ENCODE measurements at places on chromosomes 6 and 20.

- DNase-seq = no peak
These were observed 981.3 kb upstream of the FLRT3 start for GRCh38 chr20:15318682-15319081.

- DNase-seq = peak; percentile 43
These were observed 36.8 kb upstream of the CDKAL1 start for GRCh38 chr6:20497216-20498040.

GRCh38 chr20:63505723-63506122 is 6.8 kb upstream of the EEF1A2 start:
- DNase-seq = no peak

DNA sequence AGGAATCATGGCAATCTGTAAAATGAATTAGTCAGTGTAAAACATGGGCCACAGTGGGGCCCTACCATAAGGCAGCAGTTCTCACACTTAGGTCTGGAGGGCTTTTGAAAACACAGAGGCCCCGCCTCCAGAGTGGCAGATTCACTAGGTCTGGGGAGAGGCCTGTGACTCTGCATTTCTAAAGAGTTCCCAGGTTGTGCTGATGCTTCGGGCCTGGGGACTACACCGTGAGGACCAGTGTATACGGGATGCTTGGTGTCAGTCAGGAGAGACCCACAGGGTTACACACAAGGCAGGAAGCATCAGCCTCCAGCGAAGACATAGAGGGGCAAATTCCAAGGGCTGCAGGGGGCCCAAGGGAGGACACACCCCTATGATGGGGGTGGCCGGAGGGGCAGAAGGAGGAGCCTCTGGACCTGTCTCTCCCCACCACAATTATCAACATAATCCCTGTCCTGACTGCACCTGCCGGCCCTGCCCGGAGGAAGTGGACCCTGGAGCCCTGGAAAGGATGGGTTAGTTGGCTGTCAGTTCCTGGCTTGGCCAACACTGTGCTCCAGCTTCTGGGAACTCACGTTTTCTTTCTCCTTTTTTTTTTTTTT is 46.7 kb downstream of the FGD2 start:
- no peak for DNase-seq

DNA sequence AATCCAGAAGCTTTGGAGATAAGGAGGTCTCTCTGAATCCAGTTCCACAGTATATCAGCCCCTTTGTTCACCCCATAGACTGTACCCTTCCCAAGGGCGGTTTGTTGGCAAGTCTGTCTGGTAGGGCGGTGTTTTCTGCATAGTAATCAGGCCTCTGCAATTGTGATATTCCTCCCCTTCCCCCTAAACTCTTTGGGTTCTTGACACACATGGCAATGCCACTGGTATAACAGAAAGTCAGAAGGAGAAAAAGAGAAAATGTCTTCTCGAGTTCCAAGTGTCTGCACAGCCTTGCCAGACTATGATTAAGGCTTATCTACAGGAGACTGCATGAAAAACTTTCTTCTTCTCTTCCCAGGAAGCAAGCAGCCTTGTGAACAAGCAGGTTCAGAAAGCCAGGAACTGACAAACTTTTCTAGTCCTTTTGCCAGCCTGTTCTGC is 45.6 kb downstream of the FOXO3 start:
- no peak for DNase-seq

GRCh38 chr6:134787261-134787877 is 162.5 kb downstream of the ALDH8A1 start:
- no peak for DNase-seq

GRCh38 chr20:46085179-46085851 is 4.4 kb downstream of the NCOA5 start:
- DNase-seq = peak; percentile 22

GRCh38 chr6:92566632-92567031 is 852.7 kb downstream of the EPHA7 start:
- DNase-seq = no peak

GRCh38 chr6:132130626-132131298 is 179.6 kb upstream of the CCN2 start:
- DNase-seq = peak; percentile 98

GRCh38 chr20:35511814-35512420 is 17.5 kb downstream of the C20orf173 start:
- DNase-seq = peak; percentile 66

DNA sequence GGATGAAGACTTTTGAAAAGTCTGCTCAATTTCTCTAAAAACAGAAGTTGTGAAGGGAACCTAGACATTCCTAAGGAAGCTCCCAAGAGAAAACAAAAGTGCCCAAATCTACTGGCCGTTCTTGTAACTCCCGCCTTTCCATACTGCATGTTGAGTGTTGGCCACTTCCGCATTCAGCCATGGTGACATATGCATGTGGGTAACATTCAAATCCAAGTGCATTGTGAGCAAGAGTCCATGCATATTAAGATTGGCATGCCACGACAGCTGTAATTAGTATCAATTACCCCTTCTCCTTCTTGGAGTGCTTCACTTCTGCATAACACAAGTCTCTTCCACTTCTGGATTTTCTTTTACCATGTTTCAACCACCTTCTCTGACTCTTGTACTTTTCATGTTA is 8.4 kb downstream of the SLC35D3 start:
- DNase-seq = no peak

DNA sequence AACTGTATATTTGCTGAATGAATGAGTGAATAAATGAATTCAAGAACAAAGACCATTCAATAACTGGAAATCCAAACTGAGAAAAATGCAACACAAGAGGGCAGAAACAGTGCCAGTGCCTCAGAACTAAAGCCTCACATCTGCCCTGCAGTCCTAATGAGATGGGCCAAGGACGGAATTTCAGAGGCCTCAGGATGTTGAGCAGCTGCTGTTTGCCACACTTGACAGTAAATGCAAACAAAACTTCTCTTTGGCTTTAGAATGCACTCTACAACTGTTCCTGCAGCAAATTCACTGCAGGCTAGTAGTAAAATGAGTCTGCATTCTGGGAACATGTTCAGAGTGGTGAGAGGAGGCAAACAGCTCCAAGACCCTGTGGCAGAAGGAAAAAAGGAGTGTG is 177.6 kb upstream of the LRFN2 start:
- DNase-seq = peak; percentile 25

DNA sequence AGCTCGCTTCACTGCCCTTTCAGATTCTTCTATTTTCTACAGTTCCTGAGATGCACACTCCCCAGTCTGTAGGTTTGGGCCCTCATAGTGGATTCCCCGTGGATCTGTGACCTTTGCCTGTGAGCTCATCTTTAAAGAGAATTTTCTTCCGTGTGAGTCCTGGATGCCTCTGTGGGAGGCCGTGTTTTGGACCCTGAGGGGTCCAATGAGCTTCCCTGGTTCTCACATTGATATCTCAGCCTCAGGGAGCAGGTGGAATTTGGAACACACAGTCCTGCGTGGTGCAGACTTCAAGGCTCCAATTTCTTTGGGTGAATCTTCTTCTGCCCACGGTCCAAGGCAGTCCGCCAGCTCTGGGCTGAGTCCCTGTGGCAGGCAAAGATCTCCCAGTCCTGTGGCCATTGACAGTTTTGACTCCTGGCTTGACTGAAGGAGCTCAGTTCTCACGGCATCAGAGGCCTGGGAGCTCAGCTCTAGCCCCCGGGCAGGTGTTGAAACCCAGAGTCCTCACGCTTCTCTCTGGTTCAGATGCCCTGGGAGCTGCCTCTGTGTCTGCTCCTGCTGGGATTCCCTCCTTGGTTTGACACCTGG is 61.0 kb downstream of the PSMG4 start:
- no peak for DNase-seq

GRCh38 chr6:53734473-53735299 is 60.1 kb upstream of the LRRC1 start:
- DNase-seq = no peak

DNA sequence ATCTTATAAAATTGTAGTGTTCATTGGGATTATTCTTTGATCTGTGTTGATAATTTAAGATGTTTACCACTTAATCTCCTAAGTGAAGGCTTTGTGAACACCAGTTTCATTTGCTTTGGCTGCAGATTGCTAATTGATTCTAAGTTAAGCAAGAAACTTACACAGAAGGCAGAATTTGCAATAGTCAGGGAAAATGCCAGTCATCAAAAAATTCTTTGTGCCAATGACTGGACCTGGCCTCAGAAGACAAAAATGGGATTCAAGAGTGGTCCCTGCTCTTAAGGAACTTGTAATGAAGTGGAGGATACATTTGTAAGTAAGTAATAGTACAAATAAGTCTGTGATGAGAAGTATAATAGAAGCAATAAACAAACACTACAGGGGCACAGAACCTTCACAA is 63.3 kb upstream of the EXOC2 start:
- no peak for DNase-seq

DNA sequence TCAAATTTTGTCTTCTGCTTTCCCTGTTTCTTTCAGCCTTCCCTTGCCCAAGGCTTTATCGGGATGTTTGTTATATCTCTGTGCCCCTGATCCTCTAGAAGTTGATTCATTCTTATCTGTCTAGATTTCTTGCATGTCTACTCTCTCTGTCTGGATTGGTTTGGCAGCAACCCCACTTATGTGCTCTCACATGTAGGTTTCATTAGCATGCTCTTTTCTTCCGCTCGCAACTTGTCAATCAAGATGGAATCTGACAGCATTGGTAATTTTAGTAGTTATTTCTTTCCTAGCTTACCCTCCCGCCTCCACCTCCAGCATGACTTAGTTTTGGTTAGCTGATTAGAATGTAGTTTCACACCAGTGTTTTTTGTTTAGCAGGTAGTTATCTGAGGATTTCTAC is 39.3 kb downstream of the LRRC1 start:
- no peak for DNase-seq

GRCh38 chr6:129936329-129937165 is 75.4 kb upstream of the TMEM244 start:
- peak; percentile 67 for DNase-seq

- DNase-seq = peak; percentile 2
These were observed at the start of gene SLPI for GRCh38 chr20:45254383-45255262. TSS of gene SLPI (minus strand) at chr20:45254564. CDS start at chr20:45254543, 21 bp downstream.

- DNase-seq = no peak
These were observed 32.7 kb upstream of the CST7 start for GRCh38 chr20:24916412-24916811.

GRCh38 chr6:81624453-81624852 is 128.0 kb downstream of the TENT5A start:
- no peak for DNase-seq

- DNase-seq = no peak
These were observed 34.4 kb downstream of the DNAH8 start for GRCh38 chr6:38749473-38749872.

- DNase-seq = no peak
These were observed 6.0 kb downstream of the SYTL3 start for GRCh38 chr6:158655569-158656450.

DNA sequence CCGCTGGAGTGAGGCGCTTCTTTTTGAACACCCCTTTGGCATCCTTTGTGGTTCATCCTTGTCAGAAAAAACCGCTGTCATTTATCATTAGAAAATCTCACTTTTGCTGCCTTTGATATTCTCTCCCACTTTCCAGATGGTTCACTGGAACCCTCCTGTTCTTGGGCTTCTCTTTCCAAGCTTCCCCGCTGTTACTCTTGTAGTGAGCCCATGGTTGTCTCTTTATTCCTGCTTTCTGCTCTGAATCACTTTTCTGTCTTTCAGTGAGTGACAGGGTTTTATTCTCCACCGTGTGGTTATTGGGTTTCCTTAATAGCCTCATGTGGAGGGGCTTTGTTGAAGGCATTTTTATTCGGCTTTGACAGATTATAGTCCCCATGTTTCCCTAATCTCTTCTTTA is 117.0 kb downstream of the FARS2 start:
- no peak for DNase-seq

GRCh38 chr6:29201966-29202365 is 31.3 kb downstream of the OR2J2 start:
- DNase-seq = no peak

- no peak for DNase-seq
These were observed 47.2 kb downstream of the FOXA2 start for GRCh38 chr20:22536956-22537756.

- DNase-seq = peak; percentile 56
These were observed 25.9 kb downstream of the ZBP1 start for GRCh38 chr20:57594092-57594951.

DNA sequence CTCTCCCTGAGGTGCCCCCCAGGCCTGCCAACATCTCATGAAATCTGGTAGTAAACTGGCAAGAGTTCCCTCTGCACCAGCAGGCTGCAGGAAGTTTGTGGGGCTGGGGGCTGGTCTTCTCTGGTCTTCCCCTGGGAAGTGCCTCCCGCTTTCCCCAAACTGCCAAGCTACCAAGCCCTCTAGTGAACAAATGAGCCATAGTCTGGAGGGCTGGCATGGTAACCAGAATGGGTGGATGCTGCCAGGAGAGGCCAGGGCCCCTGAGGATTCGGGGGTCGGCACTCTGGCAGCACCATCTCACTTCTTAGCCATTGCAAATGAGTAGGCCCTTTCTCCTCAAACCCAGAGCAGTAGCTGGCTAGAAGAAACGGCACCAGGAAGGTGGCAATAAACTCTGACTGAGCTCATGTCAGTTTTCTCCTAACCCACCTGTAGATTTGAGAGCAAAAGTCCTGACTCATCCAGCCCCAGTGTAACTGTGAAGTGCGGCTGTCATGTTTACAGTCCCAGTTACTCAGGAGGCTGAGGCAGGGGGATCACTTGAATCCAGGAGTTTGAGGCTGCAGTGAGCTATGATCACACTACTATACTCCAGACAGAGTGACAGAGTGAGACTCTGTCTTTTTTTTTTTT is 35.9 kb downstream of the ZC3H12D start:
- DNase-seq = no peak

- DNase-seq = peak; percentile 99
These were observed 43.7 kb downstream of the APCDD1L start for GRCh38 chr20:58471193-58472164.

GRCh38 chr20:59620860-59621505 is 16.6 kb downstream of the PHACTR3 start:
- DNase-seq = no peak

DNA sequence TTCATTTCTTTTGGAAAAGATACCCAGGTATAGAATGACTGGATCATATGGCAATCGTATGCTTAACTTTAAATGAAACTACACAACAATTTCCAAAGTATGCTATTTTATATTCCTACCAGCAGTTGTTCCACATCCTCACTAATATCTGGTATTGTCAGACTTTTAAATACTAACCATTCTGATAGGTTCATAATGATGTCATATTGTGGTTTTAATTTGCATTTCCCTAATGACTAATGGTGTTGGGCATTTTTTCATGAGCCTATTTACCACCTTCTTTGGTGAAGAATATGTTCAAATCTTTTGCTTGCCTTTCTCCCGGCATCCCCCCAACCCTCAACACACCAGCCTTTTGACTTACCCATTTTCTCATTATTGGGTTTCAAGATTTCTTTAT is 96.2 kb upstream of the HMGN3 start:
- DNase-seq = no peak

GRCh38 chr6:7137335-7138045 is 29.7 kb downstream of the RREB1 start:
- DNase-seq = peak; percentile 80
